ENCODE measurements at places on chromosomes 11 and 22.

DNA sequence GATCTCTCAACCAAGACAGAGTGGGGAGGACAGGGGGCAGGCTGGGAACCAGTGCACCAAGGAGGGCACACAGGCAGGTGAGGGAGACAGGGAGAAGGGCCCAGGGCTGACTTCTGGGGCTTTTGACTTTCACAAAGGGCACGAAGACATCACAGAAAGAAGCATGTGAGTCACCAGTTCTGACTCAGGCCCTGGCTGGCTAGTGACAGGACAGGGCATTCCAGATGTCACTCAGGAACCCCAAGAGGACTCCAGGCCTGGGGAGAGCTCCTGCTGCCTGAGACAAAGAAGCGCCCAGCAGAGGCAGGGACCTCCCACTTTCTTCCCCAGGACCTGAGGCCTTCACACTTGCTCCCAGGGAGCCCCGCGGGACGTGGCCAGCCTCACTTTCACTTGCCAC lies 497.2 kb downstream of the BUD13 start:
- no peak for DNase-seq

DNA sequence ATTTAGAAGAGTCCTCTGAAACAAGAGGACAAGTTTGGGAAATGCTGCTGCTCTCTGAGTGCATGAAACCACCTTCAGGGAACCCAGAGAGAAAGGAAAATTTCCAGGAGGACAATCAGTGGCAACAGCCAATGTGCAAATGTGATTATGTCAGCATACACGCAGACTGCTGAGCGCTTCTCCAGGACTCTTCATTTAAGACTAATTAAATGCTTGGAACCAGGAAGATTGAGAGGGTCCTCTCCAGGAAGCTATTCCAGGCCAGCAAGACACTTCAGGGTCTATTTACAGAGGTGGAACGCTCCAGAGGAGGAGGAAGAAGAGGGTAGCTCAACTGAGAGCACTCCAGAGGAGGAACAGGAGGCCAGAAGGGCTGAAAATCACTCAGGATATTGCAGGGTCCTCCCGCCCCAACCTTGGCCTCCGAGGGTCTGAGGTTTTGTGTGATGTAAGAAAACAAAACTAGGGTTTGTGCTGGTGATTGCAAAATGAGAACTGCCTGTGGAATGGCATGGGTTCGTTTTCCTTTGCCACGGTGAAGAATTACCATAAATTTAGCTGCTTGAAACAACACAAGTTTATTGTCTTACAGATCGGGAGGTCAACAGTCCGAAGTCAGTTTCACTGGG lies 14.1 kb upstream of the HTR3A start:
- no peak for DNase-seq

- no peak for DNase-seq
Measured at GRCh38 chr22:39268645-39269044, 23.9 kb upstream of the PDGFB start.

GRCh38 chr22:44389181-44389580 lies 76.4 kb upstream of the SHISAL1 start:
- DNase-seq = no peak

DNA sequence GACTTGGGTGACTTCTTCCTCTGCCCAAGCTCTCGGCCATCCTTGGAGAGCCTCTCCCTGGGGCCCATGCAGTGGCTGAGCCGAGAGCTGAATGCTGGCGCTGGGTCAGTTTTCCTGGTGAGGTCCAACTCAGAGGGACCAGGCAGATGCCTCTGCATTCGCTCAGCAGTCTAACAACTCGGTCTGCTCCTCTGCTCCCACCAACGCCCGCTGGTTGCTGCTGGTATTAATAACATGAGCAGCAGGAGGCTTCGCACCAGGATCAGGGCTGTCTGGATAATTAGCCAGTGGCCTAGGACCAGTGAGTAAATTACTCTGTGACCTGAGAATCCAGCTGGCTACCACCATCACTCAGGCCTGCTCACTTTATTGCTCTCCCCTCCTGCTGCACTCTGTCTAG lies 77.7 kb upstream of the FAM181B start:
- DNase-seq = no peak

GRCh38 chr11:65147352-65148075 lies 13.2 kb upstream of the SYVN1 start:
- DNase-seq = no peak

GRCh38 chr11:92702037-92702804 lies 267.2 kb upstream of the MTNR1B start:
- no peak for DNase-seq

- DNase-seq = no peak
Measured at GRCh38 chr11:70942593-70942992, 309.8 kb downstream of the SHANK2 start.

- DNase-seq = no peak
Measured at GRCh38 chr22:41226723-41227655, 13.7 kb downstream of the CHADL start.

- no peak for DNase-seq
Measured at GRCh38 chr11:116638463-116638862, 134.3 kb downstream of the BUD13 start.

- no peak for DNase-seq
Measured at GRCh38 chr22:21977814-21978213, 4.8 kb downstream of the TOP3B start.

DNA sequence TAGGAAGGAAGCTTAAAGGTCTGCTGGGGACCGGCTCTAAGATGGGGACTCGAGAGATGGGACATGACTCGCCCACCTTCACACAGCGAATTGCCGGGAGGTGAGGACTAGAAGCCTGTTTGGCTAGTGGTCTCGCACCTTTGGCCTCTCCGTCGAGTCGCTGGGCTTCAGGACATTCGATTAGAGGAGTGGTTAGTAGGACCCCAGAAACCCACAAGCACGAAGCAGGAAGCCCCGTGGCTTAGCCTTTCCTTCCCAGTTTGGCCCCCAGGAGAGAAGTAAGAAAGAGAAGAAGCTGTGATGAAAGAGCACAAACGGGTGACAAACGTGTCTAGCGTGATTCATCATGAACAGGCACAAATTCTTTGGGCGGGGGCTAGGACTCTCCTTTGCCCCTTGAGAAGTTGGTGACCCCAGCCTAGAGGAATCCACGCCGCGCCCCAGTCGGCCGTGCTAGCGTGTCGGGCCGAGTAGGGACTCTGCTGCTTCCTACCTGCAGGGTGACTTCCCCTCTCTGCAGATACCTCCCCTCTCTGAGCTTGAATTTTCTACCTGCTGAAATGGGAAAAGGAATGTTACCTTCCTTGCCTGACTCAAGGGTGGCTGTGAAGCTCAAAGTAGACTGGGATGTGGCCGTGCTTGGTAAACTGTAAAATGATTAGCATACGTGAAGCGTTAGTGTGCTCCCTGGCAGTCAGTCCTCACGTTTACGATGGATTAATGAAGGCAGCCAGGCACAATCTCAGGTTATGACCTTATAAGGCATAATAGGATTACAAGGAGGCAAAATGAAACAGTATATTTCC lies 1.1 kb upstream of the ADM start:
- DNase-seq = no peak
